Stimulated activated CD4-positive, alpha-beta T cell treated with anti-CD3 and anti-CD28 coated beads, Interleukin-2, amount 100 ng/mL, for 48 hours (primary cell): ENCODE measurements at places on chromosomes 1 and 21.

DNA sequence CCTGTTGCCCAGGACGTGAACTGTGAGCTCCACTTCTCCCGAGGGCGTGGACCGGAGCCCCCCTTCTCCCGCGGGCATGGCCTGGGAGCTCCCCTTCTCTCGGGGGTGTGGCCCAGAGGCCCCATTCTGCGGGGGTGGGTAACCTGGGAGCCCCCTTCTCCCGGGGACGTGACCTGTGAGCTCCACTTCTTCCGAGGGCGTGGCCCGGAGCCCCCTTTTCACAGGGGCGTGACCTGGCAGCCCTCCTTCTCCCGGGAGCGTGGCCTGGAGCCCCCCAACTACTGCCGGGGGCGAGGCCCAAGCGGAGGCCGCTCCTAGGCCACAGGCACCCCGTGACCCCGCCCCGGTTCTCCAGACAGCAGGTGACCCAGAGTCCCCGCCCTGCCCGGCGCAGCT, 320 bp downstream of the C1orf174 start:
- no peak for DNase-seq

DNA sequence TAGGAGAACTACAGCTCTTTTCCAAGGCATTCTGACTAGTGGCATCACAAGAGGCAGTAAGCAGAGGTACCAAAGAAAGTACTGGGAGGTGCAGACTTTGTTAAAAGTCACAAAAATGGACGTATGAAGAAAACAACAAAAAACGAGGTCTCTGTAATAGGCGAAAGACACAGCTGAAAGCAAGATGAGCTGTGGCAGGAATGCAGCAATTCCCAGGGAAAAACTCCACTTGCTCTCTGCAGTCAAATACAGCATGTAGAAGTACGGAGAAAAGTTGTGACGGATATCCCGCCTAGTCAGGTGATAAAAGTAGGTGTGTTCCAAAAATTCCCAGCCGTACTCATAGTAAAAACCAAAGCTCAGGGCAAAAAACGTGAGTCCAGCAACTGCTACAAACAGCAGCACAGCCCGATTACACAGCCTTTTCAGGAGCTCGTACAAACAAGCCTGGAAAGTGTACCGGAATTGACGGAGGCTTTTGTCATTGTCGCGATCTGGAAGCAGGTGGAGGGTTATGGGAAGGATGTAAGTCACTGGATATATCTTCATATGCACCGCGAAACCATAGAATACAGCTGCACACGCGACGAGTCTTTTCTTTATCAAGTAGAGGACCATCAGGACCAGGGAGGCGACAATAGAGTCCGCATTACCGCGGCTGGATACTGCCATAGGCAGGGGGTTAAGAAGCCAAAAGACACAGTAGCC, 979 bp downstream of the PIGM start:
- no peak for DNase-seq

GRCh38 chr1:46096269-46097148, 35.9 kb downstream of the PIK3R3 start:
- no peak for DNase-seq

GRCh38 chr21:45082736-45083135, 8.4 kb downstream of the ADARB1 start:
- DNase-seq: no peak

GRCh38 chr1:35672116-35672515, 30.8 kb upstream of the PSMB2 start:
- no peak for DNase-seq

- DNase-seq: peak; percentile 75
These were observed 3.1 kb downstream of the C1orf216 start for GRCh38 chr1:35715568-35716002.

- DNase-seq: no peak
These were observed 32.4 kb upstream of the ENO1 start for GRCh38 chr1:8910914-8911313.

DNA sequence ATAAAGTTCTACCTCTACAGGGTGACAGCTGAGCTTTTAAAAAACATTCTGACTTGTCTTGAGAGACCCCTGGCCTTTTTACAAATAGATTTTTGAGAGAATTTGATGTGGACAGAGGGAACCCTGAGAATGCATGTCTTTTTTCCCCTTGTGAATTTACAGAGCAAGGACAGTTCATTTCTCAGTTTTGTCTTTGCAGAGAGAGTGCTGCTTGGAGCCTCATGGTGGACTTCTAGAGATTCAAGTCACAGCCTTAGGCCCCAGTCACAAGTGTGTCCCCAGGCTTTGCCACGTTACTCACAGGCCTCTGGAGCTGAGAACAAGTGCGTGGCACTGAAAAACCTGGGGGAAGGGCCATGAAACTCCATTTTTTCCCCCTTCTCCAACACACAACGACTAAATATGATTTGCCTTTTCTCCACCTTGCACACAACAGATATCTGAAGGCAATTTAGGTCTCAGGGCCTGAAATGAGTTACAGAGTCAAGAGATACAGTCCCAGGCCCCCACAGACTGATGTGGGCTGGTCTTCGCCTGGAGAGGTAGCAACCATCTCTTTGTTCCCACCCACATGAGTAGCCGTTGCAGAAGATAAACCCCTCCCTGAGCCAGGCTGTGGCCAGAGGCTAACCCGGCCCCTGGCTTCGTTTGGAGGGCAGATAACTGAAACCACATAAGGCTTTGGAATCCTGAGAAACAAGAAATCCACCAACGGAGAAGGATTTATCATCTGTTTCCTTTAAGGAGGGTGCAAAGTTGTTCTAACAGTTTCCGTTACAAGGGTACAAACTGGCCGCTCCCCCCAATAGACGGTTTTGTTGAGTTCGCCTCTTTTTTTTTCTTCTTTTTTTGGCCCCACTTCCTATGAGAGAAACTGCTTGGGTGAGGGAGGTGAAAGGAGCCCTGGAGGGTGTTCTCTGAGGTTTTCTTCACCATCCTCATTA, 1.0 kb upstream of the PIGV start:
- no peak for DNase-seq

- peak; percentile 88 for DNase-seq
These were observed 5.5 kb upstream of the PRKCZ start for GRCh38 chr1:2044510-2045319.

DNA sequence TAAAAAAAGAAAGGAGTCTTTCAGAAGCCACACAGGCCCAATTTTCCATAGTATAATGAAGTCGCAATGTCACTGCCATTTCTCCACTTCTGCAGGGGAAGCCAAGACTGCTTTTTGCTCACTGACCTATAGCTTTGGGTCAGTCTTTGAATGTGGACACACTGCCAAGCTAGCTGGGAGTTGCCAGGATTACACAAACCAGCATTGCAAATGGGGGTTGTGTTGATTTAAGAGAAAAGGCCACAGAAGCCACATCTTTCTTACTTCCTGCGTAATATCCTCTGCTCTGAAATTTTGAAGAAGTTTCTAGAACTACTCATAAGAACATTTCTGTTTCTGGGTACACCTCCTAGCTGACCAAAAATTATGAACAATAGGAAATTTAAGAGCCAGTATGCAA, 45.8 kb upstream of the SAMSN1 start:
- no peak for DNase-seq
